Activated CD4-positive, CD25-positive, alpha-beta regulatory T cell treated with anti-CD3 and anti-CD28 coated beads, Interleukin-2, amount 50 U/mL, for 16 hours (primary cell): ENCODE measurements at places on chromosomes 6 and 20.

GRCh38 chr6:38024908-38025307, 205.4 kb downstream of the ZFAND3 start:
- DNase-seq: no peak

DNA sequence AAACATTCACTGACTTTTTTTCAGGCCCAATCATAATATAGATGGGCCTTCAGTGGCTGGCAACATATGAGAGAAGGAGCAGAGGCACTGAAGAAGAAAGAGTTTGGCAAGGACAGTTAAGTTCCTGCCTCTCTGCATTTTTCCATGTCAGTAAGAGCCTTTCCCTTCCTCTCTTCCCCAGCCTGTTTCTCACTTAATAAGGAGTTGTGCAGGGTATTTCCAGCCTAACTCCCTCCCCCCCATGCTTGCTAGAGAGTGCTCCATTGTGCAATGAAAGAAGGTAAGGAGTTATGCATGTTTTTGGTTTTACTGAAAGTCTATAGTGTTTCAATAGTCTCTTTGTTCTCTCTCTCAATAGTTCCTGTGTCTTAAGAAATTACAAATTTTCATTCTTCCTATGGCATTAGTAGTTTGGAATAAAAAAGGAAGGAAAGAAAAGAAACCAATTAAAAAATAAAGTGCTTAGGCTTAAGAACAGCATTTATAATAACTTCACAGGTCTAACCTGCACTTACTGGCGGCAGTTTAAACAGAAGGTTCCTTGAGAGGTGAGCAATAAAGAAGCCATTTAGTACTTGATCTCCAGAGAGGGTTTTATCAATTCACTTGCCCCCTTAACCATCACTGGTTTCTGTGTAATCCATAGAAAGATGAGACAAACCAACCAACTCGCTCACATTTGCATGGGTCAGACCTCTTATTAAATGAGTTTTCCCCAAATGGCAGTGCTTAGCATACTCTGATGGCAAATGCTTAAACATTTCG, 251.1 kb downstream of the PTPRT start:
- DNase-seq: no peak

DNA sequence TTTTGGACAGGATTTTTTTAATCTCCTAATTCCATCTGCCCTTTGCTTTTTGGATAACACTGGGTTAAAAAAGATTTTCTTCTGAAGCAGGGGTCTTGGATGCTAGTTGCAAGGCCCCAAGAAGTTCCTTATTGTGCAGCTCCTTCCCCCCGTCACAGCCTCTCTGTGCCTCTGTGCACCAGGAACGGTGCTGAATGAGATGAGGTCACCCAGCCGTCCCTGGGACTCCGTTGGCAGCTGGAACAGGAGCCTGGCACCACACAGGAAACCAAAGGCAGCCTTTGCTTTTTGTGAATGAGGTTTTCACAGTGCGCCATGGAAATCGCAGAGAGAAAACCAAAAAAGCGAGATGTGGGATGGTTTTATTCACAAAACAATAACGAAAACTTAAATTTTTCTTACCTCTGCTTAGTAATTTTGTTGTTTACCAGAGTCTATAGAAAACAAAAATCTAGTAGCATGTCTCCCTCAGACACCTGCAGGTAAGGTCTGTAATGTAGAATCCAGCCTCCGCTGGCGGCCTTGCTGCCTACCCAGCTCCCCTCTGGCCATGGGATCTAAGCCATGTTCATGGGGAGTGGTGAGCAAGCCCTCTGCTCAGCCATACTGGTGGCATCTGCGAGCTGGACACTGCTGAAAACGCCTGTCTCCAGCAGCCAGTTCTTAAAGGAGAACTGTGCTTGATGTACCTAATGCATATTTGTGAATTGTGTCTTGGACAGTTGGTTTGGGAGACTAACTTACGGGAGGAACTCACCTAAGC, 40.4 kb upstream of the SYNJ2 start:
- no peak for DNase-seq

DNA sequence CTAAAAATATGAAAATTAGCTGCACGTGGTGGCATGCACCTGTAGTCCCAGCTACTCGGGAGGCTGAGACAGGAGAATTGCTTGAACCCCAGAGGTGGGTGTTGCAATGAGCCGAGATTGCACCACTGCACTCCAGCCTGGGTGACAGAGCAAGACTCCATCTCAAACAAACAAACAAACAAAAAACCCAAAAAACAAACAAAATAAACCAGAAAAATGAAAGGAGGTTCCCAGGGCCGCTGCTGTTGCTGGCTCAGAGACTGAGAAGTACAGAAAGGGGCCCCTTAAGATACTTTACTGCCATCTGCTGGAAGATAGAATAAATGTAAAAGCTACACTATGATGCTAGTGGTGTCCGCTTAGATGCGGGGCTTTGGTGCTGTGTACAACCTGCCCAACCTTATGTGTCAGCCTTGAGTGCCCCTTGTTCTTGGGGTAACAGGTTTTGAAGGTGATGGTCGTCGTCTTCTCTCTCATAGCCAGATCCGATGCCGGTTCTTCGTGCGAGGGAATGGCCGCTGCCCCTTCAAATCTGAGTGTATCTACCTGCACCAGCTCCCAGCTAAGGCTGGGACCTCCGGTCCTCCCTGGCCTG, 2.8 kb upstream of the FANCE start:
- DNase-seq: no peak

DNA sequence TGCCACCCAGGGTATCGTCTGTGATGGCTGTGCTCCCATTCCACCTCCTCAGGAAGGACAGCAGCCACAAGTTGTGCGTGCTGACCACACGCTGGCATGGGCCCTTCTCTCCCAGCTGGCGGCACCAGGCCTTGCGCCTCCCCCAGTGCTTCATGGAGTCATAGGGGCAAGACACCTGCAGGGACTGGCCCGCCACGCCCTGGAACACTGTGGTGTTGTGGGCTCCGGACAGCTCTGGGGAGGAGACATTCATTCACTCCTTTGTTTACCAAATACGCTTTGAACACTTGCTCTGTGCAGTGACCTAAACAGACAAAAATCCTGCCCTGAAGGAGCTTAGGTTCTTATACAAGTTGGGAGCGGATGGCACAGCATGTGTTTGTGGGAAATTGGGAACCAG, 1.5 kb downstream of the TREM2 start:
- DNase-seq: no peak

DNA sequence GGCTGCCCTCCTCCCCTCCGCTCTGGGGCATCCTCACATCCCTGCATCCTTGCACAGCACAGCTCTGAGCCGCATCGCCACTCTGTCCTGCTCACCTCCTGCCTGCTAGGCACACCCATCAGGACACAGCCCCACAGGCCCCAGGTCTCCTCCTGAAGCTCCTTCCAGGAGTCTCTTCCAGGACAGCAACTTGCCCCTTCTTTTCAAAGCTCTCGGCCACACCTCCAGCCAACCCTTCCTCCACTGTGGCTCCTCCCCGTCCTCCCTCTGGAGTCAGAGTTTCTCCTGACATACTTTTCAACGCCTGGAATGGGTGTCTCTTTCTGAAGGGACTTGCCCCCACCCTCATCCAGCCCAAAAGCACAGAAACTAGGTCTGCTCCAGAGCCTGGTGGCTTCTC, 77.3 kb downstream of the SLC23A2 start:
- no peak for DNase-seq

DNA sequence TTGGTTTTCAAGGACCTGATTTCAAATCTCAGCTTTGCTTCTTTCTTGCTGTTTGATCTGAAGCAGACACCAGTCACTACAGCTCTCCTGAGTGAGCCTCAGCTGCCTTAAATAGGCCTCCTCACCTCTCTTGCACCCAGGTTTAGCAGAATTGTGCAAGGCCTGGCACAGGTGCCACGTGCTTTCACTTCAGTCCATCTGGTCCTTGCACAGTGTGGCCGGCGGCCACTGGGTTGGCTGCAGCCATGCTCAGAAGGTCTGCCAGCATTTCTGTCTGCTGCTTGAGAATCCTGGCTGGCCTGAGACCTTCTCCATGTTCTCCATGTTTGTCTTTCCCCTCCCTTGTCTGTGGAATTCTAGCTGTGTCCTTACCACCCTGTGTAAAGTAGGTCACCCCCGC, 14.5 kb upstream of the DAAM2 start:
- DNase-seq: no peak

DNA sequence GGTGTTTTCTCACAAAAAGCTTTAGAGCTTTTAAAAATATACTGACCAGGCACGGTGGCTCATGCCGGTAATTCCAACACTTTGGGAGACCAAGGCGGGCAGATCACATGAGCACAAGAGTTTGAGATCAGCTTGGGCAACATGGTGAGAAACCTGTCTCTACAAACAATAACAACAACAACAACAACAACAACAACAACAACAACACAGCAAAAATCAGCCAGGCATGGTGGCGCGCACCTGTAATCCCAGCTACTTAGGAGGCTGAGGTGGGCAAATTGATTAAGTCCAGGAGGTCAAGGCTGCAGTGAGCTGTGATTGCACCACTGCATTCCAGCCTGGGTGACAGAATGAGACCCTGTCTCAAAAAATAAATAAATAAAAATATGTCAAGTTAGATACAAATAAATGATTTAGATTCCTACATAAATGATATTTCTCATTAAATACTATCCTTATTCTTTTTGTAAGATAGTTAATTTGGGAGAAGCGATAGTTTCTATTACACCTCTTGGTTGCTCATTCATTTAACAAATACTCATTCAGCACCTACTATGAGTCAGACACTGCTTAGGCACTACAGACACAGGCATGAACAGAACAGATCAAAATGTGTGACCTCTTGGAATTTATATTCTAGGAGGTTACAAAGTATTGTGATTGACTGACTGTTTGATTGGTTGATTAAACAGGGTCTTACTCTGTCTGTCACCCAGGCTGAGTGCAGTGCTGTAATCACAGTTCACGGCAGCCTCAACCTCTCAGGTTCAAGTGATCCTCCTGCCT, 83.5 kb upstream of the BEND3 start:
- DNase-seq: no peak

DNA sequence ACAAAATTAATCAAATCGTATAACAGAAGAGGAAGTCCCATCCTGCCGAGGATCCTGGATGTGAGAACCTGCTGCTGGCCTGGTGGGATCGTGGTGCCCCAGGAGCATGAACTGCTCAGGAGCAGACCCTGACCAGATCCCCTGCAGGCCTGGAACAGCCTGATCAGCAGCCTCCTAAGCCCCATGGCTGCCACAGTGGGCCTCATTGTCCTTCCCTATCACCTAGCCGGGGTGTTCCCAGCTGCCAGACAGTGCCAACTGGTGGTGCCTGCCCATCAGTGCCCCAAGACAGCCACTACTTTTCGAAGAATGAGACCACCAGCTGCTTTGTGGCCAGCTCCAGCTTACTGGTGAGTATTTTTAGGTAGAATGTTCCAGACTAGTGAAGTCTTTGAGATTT, 19.6 kb upstream of the MAS1L start:
- DNase-seq: no peak

- no peak for DNase-seq
Measured at GRCh38 chr20:20463933-20464374, 96.0 kb downstream of the INSM1 start.

- no peak for DNase-seq
Measured at GRCh38 chr20:6769903-6770785, 2.7 kb downstream of the BMP2 start.

DNA sequence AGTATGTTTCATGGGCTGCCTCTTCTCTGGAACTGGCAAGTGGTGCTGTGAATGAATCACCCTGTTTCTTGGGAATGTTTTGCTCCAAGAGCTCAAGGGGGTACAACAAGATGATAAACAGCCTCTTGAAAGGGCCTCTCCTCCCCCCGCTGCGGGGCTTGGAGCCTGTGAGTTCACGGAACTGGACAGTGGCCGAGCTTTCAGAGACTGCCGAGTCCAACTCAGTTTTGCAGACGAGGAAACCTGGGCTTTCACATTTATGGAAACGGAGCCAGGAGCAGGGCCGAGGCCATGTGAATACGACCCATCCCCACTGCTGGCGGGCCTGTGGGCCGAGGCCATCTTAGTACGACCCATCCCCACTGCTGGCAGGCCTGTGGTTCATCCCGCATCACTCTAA, 18.2 kb upstream of the SRC start:
- DNase-seq: no peak

DNA sequence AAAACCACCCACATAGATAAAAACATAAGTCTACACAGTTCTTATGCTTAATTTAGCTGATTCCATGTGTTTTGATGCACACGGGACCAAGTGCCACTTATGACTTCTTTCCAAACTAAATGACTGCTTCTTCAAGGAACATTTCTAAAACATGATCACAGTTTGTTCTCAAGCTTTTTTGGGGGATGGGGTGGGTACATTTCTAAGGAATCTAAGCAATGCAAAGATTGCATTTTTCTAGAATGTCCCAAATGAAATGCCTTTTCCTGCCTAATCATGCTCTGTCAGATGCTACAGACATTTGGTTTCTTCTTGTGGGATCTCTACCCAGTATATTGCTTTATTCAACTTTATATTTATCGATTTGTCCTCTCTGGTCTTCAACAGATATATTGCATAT, 496.8 kb upstream of the JAG1 start:
- no peak for DNase-seq

DNA sequence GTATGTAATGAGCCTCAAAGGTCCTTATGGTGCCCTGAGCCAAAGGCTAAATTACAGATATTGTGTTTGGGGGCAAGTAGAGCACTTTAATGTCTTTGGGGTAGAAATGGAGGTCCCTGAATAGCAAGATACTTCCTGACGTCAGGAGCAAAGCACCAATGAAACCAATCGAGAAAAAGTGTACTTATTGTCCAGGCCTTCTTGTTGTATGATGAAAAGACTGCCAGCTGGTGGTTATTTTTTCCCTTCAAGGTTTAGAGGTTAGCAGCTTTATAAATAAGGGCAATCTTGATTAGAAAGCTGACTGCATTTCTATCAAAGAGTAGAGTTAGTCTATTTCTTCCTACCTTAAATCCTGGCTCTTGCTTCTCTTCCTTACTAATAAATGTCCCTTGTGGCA, 76.1 kb upstream of the HSF2 start:
- no peak for DNase-seq

DNA sequence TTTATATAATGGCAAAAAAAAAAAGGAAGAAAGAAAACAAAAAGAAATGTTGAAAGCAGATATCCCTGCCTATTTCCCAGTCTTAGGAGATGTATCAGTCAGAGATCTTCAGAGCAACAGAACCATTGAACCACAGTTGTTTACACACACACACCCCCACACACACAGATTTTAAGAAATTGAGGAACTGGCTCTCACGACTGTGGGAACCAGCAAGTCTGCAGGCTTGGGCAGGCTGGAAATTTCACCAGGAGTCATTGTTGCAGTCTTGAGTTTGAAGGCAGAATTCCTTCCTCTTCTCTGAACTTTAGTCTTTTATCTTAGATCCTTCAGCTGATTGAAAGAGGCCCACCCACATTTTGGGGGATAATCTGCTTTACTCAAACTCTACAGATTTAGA, 380.9 kb downstream of the CDKAL1 start:
- no peak for DNase-seq

DNA sequence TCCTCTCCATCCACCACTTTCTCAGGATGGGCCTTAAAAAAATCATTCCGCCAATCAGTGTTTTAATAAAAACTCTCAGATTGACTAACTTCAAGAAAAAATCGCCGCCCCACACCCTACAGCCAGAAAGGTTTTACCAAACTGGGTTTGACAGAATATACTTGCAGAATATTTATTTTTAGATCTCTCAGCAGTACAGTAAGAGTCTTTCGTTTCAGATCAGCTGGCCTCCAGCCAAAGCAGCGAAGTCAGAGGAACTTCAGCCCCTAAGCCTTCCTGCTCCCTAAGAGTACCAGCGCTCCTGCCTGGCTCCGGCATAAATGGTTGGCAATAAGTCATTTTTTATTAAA, 24.7 kb downstream of the TBC1D7 start:
- DNase-seq: no peak

- DNase-seq: no peak
Measured at GRCh38 chr6:157597461-157598312, 216.7 kb downstream of the ZDHHC14 start.

- no peak for DNase-seq
Measured at GRCh38 chr20:43824309-43825050, 90.2 kb upstream of the TOX2 start.

GRCh38 chr6:27280064-27280539, 32.0 kb downstream of the POM121L2 start:
- no peak for DNase-seq
